CD4-positive, alpha-beta T cell treated with Interleukin-2 at 100 ng/mL for 4 hours (primary cell): ENCODE measurements at places on chromosomes 12 and 14.

DNA sequence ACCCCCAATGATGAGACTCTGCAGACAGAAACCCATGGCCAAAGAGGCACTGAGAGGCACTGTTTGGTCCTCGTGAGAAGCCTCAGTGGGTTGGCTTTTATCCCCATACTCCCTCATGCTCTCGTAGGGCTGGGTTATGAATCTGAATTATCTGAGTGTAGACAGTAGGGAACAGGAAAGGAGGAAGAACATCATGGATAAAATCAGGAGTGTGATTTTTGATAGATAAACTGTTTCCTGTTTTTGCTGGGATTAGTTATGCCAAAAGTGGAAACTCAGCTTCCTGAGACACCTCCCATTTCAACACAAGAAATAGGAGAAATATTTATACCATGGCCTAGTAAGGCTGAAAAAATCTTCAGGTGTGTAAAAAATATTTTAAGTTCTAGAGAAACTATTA, 177.9 kb downstream of the PPM1H start:
- DNase-seq = no peak

GRCh38 chr14:20118795-20119194, 8.3 kb downstream of the OR4K17 start:
- DNase-seq = no peak

GRCh38 chr12:1758887-1759286, 61.5 kb upstream of the LRTM2 start:
- no peak for DNase-seq

DNA sequence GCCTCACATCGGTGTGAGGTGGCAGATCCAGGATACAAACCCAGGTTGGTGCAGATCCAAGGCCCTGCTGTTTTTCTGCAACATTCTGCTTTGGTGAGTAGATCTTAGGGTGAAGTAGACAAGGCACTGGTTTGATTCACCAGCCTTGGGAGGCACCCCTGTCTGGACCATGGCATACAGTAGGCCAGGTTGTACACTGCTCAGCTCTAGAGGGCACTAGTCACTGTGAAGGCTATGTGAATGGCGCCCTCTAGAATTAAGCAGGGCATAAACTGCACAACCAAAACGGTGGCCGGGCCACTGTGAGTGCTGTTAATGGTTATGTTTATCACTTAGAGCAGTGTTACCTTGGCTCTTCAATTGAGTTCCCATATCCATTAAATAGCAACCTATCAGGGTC, 280.6 kb upstream of the PWP1 start:
- DNase-seq = peak; percentile 33

DNA sequence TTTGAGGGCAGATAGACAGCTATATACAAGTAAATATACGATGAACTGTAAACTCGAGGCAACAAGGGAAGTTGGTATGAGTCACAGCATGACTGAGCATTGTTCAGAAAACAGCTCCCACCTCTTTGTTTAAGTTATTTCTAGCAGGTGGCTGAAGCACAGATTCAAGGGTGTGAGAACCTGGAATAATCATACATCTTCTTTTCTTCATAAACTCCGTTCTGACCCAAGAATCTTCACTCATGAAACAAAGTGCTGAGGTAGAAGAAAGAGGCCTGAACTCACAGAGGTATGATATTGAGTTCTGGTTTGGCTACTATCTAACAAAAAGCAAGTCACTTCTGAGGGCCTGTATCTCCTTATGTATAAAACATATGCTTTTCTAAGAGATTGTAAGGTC, 364.1 kb upstream of the KITLG start:
- no peak for DNase-seq

- no peak for DNase-seq
Observed at GRCh38 chr14:73457041-73457923, 1.1 kb downstream of the NUMB start.

DNA sequence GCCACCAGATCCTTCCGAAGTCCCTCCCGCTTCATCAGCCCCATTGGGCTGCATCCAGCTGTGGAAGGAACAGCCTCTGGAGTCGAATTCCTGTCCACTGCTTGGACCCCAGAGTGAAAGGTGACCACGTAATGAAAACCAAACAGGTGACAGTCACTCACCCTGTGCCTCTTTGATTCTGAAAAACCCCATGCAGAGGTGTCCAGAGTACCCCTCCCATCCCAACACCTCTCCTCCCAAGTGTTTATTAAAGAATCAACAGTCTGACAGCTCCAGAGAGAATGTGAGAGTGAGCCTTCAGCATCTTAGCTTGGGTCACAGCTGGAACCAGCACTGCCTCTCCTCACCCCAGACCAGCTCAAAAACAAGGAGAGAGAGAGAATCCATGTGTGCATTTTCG, 178.6 kb upstream of the NOS1 start:
- no peak for DNase-seq

GRCh38 chr14:61661471-61662400, 33.6 kb upstream of the HIF1A start:
- peak; percentile 55 for DNase-seq

GRCh38 chr12:88698471-88698870, 118.2 kb upstream of the KITLG start:
- DNase-seq = no peak

DNA sequence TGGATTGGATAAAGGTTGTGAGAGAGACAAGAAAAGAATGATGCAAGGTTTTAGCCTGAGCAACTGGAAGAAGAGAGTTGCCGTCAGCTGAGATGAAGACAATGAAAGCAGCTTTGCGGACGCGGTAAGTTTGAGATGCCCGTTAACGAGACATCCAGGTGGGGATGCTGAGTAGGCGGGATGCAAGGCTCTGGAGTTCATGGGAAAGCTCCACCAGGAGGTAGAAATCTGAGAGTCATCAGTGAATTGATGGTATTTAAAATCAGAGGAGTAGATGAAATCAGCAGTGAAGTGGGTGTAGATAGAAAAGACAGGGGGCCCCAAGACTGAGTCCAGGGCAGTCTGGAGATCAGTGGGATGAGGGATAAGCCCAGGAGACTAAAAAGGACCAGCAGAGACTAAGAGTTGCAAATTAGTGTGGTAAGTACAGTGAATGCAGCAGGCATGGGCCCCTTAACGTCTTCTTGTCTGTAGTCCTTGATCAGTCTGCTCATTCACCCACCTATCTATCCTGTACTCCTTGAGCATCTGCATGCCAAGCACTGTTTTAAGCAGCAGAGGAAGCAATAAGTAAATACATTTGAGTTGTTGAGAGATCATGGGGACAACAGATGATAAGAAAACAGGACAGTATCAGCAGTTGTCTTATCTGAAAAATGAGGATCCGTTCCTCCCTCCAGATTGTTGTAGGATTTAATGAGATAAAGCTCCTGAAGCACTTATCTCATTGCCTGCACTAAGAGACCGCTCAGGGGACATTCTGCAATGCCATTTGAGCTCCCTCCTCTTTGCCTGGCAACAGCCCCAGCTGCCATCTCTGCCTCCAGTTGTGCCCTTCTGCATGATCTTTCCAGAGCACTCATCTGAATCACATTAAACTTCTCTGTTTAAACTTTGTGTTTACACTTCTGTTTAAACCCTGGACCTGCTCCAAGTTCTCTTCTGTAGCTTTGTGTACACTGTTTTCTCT, 91.5 kb downstream of the APAF1 start:
- DNase-seq = no peak

GRCh38 chr12:42076976-42077375, 67.7 kb downstream of the GXYLT1 start:
- no peak for DNase-seq

DNA sequence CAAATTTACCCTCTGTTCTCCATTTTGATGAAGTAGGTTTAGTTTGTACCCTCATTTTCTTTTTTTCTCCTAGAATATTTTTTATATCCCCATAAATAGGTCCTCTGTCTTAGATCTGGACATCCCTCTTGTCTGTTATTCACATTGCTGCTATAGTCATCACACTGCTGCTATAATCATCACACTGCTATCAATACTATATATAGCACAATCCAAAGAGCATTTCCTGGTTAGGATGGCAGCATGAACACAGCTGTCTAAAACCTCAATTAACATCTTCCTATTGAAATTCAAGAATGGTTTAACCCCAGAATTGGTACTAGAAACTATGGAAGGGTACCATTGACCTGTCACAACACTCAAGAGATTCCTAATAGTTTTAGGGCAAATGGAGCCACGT, 27.6 kb upstream of the CCDC91 start:
- no peak for DNase-seq

GRCh38 chr12:67911275-67911600, 78.0 kb upstream of the IFNG-AS1 start:
- DNase-seq = no peak

GRCh38 chr12:47838286-47838931, 18.7 kb upstream of the HDAC7 start:
- peak; percentile 49 for DNase-seq

- no peak for DNase-seq
Observed at GRCh38 chr12:78121969-78122610, 291.4 kb downstream of the NAV3 start.

GRCh38 chr12:67833602-67834001, 155.6 kb upstream of the IFNG-AS1 start:
- no peak for DNase-seq

- DNase-seq = no peak
Observed at GRCh38 chr14:61003571-61003970, 22.5 kb downstream of the SLC38A6 start.

DNA sequence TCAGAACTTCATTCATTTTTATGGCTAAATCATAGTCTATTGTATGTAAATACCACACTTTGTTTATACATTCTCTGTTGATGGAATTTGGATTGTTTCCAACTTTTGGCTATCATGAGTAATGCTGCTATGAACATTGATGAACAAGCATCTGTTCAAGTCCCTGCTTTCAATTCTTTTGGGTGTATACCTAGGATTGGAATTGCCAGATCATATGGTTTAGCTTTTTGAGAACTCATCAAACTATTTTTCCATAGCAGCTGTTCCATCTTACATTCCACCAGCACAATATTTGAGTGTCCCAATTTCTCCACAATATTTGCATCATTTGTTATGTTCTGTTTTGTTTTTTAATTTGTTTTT, 52.3 kb upstream of the CCND2 start:
- DNase-seq = no peak

- DNase-seq = no peak
Observed at GRCh38 chr12:550473-551260, 90.9 kb downstream of the B4GALNT3 start.
